CD4-positive, alpha-beta T cell treated with Interleukin-17A for 4 hours (primary cell): ENCODE measurements at places on chromosomes 16 and 17.

DNA sequence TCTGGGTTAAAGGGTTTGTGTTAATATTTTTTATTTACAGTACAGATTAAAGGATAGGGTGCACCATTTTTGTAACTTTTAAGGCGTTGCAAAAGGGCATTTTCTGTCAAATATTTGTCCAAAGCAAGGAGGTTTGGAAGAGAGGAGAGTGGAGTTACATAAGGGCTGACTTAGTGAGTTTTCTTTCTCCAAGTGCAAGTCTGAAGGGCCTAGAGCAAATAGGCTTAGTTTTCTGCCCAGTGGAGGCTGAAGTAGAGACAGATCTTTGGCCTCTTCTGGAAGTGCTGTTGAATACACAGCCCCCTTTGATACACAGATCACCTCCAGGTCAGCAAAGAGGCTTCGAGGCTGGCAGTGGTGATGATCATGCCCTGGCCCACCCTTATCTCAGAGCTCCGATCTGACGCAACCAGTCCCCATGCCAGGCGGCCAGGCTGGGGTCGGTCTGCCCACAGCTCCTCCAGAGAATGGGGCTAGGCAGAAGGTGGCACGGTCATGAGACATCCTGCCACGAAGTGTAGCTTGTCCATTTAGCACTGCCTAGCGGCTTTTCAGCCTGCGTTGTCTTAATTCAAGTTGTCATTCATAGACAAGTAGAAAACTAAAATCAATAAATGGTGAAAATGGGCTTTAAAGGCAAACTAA is 79.5 kb upstream of the IRX3 start:
- DNase-seq = no peak

DNA sequence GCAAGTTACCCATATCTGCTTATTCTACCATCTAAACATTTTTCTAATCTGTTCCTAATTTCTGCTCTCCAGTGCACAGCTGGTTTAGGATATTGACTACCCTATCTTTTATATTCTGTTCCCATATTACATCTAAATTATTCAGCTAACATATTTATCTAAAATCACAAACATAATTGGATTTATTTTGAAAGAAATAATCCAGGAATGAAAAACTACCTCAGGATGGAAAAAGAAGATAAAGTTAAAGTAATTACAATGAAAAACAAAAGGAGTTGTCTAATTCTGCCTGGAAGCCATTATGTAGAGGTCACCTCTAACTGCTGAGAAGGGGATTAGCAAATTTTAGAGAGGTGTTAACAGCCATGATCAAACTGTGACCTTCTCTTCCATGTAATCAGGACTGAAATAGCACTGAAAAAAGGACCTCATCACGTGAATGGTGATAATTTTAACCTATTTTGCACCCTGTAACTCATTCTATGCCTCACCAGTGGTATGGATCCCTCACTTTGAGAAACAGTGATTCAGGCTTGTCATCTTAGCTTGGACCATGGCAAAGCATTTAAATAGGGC is 653.3 kb downstream of the CDH11 start:
- no peak for DNase-seq

DNA sequence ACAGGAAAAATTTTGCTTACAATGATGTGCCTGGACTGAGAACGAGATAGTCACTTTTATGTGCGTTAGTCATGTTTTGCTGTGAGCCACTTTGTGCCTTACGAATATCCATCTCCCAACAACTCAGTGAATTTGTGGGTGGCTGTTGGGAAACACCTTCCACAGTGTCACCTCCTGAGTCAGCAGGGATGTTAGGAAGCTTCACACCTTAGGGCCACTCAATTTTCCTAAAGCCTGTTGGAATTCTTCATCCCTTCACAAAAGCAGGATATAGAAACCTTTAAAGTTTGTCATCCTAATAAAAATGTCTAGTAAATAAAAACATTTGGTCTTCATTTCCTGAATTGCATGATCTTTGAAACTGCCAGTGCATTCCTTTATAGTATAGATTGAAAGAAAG is 4.3 kb upstream of the KRTAP3-1 start:
- DNase-seq = no peak

GRCh38 chr17:28125526-28126378 is 83.3 kb downstream of the NLK start:
- no peak for DNase-seq

GRCh38 chr16:12113523-12114345 is 137.2 kb downstream of the SNX29 start:
- DNase-seq = no peak

- DNase-seq = no peak
These were observed 30.3 kb upstream of the VAT1L start for GRCh38 chr16:77758046-77758445.

DNA sequence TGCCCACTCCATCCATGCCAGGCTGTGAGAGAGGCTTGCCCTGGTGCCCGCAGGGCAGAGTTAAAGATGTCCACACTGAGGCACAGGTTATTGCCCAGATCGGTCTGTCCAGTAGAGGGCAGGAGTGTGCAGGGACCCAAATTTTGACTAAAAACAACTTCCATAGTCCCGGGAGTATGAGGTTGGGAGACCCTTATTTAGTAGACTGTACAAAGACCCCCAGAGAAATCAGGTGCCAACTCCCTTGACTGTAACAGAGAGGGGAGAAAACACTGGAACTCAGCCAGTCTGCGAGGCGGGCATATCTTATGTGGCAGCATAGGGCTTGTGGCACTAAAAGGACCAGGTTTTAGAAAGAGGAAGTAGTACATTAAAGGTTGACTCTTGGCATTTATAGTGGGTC is 43.4 kb downstream of the HNF1B start:
- peak; percentile 47 for DNase-seq

DNA sequence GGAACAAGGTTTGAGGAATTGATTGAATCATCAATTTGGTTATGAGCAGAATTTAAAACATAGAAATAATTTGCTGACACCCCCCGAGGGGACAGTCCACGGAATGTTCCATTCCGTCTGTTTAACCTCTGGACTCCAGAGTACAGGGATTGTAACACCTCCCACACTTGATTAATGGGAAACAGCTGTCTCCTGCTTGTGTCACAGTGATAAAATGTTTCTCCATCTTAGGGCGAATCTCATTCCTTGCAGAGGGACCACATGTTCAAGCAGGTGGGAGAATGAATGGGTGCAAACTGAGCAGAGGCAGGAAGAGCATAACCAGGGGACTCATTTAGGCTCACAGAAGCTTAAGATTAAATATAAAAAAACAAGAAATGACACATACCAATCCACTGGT is 249.5 kb upstream of the RBFOX1 start:
- DNase-seq = no peak

- DNase-seq = no peak
These were observed 4.9 kb downstream of the MSLN start for GRCh38 chr16:765488-765865.

GRCh38 chr16:15571557-15571956 is 71.4 kb downstream of the MARF1 start:
- no peak for DNase-seq

- DNase-seq = no peak
These were observed 55.7 kb downstream of the SREBF1 start for GRCh38 chr17:17780922-17781590.

- DNase-seq = no peak
These were observed 9.1 kb downstream of the SOX8 start for GRCh38 chr16:990516-991291.

GRCh38 chr17:74159226-74159840 is 44.1 kb upstream of the RPL38 start:
- no peak for DNase-seq

GRCh38 chr16:22659933-22660332 is 149.2 kb downstream of the NPIPB5 start:
- no peak for DNase-seq

GRCh38 chr17:12050646-12051225 is 30.1 kb downstream of the MAP2K4 start:
- DNase-seq = no peak

DNA sequence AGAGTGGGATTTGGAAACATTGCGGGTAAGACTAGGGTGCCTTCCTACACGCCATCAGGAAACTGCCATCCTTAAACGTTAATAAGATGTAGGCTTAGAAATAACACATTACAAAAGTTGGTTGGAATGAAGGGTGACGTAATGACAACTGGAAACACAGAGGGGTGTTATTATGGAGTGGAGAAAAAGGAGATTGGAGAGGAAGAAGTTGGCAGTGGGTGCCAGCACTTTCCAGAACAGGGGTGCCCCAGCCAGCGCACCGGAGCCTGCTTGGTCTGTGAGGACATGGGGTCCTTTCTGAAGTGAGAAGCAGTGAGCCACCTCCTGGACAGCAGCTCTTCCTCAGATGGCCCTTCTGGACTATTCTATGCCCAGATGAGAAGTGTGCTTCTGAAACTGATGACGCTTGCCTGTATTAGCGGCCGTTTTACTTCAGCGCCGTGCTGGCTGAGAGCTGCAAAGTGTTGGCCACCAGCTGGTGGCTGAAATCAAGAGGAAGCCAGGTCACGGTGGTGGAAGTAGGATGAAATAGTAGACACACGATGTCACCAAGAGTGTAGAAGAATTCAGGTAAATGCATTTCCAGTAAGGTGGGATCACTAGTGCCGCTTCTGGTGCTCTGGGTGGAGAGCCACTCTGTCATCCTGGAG is 244.8 kb downstream of the NTN1 start:
- DNase-seq = no peak

GRCh38 chr17:15249487-15249886 is 15.6 kb downstream of the PMP22 start:
- no peak for DNase-seq

GRCh38 chr17:70022175-70022574 is 52.9 kb upstream of the KCNJ16 start:
- DNase-seq = no peak

DNA sequence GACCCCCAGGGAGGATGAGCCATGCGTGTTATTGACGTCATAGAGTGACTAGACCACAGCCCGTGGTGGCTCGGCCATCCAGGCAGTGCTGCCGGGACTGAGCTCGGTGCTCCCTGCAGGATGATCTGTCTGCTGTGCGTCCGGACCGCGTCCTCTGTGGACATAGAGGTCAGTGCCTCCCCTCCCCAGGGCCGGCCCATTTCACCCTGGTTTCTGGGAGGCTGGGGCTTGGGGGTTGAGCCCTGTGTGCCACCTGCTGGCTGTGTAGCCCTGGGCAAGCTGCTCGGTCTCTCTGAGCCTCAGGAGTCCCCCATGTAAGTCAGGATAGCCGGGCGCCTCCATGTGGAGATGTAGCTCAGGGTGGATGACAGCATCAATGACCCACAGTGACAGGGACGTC is 8.3 kb downstream of the TSC2 start:
- DNase-seq = no peak

DNA sequence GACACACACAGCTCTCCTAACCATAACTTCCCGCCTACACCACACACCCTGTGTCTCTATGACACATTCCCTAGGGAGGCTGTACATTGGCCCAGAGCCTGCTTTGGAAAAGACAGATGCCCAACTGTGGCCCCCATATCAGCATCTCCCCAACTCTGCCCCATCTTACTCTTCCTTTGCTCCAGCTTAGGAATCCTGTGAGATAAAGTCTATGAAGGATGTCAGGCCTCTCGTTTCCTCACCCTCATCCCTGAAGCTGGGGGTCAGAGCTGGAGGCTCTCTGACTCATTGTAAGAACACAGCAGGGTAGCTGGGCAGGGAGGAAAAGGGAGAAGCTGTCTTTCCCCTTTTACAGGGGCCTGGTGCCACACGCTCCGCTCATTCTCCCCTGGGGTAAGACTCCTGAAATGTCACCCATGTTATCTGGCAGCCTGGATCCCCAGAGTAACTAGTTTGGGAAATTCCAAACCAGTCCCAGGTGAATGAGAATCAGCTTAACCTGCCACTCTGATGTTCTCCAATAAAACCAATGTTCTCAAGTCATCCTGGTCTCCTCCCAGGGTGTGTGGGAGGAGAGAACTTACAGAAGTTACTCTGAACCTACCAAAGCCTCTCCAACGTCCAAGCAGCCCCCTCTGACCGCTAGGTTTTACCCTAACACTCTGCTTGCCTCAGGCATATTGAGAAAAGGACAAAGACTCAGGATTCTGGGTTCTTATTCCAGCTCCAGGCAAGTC is 2.8 kb downstream of the RAPGEFL1 start:
- no peak for DNase-seq

- DNase-seq = no peak
These were observed 18.5 kb downstream of the SBK1 start for GRCh38 chr16:28310796-28311195.

GRCh38 chr16:30570636-30571444 is 674 bp downstream of the ZNF688 start:
- no peak for DNase-seq

- DNase-seq = no peak
These were observed 619.2 kb upstream of the C16orf82 start for GRCh38 chr16:26447570-26447969.
